ENCODE measurements at places on chromosomes 3 and 15.

- no peak for DNase-seq
Measured at GRCh38 chr15:34109797-34110663, 8.1 kb downstream of the PGBD4 start.

- DNase-seq: no peak
Measured at GRCh38 chr3:11250902-11251806, 21.0 kb upstream of the ATG7 start.

DNA sequence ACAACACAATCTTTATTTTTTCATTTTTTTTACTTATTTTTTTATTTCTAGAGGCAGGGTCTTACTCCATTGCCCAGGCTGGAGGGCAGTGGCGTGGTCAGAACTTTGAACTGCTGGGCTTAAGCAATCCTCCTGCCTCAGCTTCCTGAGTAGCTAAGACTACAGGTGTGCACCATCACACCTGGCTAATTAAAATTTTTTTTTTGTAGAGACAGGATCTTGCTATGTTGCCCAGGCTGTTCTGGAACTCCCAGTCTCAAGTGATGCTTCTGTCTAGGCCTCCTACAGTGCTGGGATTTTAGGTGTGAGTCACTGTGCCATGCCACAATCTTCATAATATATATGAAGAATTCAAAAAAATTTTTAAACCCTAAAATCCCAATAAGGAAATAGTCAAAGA, 20.8 kb downstream of the HSPBAP1 start:
- no peak for DNase-seq

GRCh38 chr3:130242850-130243569, 102.5 kb upstream of the COL6A5 start:
- DNase-seq: no peak

DNA sequence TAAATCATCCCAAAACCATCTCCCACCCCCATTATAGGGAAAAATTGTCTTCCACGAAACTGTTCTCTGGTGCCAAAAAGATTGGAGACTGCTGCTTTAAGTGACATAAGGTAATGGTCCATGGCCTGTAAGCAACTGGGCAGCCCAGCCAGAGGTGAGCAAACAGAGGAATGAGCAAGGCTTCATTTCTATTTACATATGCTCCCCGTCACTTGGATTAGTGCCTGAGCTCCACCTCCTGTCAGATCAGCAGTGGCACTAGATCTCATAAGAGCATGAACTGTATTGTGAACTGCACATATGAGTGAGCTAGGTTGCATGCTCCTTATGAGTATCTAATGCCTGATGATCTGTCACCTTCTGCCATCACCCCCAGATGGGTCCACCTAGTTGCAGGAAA, 1159.8 kb upstream of the ALCAM start:
- DNase-seq: no peak

GRCh38 chr15:78676424-78677110, 35.6 kb upstream of the CHRNB4 start:
- DNase-seq: no peak

DNA sequence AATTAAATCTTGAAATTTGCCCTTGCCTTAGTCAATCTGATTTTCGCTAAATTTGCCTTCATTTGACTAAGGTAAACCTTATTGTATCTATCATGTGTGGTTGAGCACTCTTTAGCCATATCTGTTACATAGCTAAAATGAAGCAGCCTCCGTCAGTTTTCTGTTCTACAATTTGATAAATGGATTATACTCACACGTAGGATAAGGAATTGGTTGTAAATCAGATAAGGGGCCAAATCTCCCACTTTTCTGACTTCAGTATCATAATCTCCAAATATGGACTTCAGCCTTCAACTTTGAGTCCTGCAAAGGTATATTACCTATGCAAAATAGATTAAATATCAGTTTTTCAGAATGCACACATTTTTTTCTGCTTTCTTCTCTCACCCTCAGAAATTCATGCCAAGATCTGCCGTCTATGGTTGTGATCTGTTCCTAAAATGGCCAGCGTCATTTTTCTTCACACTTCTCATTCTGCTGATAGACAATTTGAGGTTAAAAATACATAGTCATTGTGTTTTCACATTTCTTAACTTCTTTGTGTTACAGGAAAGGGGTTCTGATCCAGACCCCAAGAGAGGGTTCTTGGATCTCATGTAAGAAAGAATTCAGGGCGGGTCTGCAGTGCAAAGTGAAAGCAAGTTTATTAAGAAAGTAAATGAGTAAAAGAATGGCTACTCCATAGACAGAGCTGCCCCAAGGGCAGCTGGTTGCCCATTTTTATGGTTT, 36.9 kb downstream of the RAB8B start:
- DNase-seq: no peak

Measured in activated CD4-positive, CD25-positive, alpha-beta regulatory T cell (primary cell).